ENCODE measurements at places on chromosomes 11 and 22.
A peak's percentile ranks its signal among the peaks of the same experiment; 100 is the strongest.

DNA sequence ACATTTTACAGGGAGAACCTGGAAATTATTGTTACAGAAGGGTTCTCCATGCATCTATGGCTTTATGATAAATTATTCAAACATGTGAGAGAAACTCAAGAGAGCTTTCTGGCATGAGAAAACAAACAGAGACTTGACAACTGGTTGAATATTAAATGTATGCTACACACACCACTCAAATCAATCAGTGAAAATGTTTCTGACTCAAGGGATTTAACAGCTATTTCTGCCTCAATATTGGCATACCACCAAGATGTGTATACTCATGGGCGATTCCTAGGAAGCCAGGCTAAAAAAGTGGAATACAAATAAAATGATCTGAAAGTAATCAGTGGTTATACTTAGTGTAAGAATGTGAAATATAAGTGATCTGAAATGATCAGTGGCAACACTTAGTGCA, 15.8 kb upstream of the OR51T1 start:
- DNase-seq: no peak

DNA sequence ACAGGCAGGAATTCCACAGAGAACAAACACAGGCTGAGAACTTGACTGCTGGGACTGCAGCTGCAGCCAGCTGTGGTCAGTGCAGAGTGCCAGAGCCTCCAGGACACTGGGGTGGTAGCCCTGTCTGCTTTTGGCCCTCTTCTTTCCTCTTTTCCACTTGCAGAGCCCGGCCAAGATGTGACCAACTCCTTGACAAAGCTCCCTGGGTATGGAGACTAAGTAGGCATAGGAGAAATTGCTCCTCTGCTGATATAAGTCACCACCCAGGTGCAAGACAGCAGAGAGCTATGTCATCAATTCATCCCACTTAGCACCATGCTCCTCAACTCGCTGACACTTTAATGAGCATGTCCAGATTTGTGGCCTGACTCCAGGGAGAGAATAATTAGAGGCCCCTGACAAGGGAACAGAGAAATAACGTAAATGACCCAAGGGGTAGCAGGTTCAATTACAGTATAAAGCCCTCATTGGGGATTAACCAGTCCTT, 369.4 kb upstream of the B3GAT1 start:
- DNase-seq: no peak

- no peak for DNase-seq
Measured at GRCh38 chr11:68141246-68142027, 20.2 kb upstream of the CHKA start.

GRCh38 chr11:46450846-46451477, 59.4 kb upstream of the CHRM4 start:
- no peak for DNase-seq

DNA sequence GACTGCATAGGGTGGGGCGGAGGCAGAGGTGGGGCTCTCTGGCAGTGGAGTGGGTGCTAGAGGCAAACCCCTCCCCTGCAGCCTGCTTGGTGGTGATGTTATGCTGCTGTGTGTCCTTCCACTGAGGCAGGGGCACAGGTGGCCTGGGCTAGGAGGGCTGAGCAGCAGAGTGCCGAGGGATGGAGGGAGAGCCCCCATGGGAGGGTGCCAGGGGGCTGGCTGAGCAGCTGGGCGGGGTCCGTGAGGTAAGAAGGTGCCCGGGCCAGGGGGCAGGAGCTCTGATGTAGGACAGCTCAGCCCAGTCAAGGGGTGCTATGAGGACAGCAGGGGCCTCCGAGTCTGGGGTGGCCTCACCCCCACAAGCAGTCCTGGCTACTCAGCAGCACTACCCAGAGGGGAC, 4.2 kb downstream of the CLDN5 start:
- DNase-seq: no peak

DNA sequence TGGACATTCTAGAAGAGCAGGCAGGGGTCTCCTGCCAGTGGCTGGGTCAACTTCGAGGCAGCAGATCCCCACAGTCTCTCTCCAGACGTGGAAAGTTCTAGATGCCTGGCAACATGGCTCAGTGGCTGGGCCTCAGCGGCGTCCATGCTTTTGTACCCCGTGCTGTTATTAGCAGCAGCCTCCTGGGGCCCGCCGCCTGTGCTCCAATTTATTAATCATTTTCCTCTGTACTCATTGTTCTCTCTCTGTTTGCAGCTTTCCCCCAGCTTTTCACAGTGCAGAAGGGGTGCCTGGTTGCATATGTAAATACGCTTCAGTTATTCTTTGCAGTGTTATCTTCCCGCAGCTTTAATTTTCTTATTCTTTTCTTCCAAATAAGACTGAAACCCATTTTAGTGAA, 515.1 kb downstream of the TBC1D22A start:
- no peak for DNase-seq

GRCh38 chr11:128569291-128569690, 18.1 kb downstream of the ETS1 start:
- no peak for DNase-seq

DNA sequence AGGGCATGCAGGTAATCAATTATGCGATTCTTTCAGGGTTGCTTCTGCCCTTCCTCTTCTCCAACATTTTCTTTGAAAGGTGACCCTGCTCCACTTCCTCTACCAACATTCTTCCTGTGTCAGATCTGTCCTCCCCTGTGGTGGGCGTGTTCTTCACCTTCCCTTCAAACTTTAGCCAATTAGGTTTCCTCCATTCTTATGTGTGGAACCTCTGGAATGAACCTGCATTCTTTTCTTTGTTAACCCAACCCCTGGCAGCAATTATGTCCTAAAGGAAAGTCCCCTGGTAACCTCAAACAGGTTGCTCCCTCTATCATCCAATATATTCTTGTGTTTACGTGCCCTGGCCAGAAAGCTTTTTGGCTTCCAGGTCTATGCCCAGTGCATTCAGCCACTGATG, 22.4 kb downstream of the KIRREL3 start:
- no peak for DNase-seq

GRCh38 chr11:2313051-2313951, 11.5 kb downstream of the TSPAN32 start:
- no peak for DNase-seq

DNA sequence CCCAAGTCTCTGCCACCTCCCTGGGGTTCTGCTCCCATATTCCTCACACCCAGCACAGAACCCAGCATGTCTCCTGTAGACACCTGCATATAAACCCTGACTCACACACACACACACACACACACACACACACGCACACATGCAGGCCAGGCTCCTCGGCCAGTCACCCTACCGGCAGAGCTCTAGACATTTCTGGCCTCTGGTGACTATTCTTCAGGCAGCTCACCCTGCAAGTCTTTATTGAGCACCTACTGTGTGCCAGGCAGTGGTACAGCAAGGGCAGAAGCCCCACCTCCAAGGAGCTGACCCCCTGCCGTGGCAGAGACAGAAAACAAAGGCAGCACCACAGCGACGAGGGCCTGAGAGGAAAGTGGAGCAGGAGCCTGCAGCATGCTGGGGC, 50.3 kb downstream of the CDKN1C start:
- DNase-seq: no peak

DNA sequence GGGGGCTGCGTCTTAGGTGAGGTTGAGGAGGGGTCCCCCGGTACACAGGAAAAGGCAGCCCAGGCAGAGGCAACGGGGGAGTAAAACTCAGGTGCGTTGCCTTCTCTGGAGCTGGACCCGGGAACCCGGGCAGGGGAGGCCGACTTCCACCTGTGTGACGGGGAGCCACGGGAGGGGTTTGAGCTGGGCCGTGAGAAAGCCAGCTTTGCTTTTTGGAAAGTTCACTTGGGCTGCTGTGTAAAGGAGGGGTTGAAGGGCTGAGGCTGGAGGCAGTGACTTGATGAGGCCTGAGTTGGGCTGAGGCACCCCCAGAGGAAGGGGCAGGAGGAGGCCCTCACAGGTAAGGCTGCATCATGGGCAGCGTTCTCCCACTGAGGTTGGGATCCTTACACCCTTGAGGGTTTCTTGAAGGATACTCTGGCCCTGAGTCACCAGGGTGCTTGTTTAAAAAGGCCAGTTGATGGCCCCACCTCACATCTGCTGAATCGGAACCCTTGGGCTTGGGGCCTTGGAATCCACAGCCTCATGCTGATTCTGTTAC, 47.2 kb downstream of the CHRDL2 start:
- DNase-seq: no peak

GRCh38 chr11:79794057-79794456, 353.2 kb upstream of the TENM4 start:
- DNase-seq: no peak

- no peak for DNase-seq
Measured at GRCh38 chr11:116400081-116400480, 372.7 kb downstream of the BUD13 start.

- DNase-seq: no peak
Measured at GRCh38 chr22:36311386-36312085, 58.6 kb downstream of the APOL1 start.

DNA sequence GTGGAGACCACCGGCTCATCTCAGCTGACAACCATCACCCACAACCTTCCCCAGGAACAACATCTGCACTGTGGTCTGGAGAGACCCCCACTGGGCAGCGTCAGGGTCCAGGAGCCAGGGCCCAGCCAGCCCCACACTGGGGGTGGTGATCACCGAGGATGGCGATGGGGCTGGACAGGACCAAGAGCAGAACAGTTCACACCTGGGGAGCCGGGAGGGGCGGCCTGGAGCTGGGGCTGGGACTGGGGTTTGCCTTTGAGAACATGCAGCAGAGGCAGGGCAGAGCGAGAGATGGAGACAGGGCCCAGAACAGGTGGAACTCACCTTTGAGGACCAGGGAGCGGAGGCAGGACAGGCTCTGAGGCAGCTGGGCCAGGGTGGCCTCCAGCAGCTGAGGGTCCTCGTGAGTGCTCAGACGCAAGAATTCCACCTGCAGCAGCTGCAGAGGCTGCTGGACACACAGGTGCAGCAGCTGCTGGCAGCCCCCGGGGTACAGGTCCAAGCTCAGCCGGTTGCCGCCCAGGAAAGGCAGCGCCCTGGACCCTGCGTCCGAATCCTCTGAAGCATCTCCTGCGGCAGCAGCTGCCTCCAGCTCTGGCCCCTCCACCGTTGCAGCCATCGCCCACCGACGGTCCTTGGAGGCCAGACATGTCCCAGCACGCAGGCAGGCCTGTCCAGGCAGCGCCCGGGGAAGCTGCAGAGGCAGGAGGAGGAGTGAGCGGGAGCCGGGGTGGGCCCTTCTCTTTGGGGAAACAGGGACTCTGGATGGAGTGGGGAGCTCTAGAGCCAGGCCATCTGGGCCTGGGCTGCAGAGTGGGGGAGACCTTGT, 1.0 kb downstream of the PIDD1 start:
- no peak for DNase-seq

- DNase-seq: peak; percentile 75
Measured at GRCh38 chr22:22201185-22201929, 43.2 kb upstream of the VPREB1 start.

DNA sequence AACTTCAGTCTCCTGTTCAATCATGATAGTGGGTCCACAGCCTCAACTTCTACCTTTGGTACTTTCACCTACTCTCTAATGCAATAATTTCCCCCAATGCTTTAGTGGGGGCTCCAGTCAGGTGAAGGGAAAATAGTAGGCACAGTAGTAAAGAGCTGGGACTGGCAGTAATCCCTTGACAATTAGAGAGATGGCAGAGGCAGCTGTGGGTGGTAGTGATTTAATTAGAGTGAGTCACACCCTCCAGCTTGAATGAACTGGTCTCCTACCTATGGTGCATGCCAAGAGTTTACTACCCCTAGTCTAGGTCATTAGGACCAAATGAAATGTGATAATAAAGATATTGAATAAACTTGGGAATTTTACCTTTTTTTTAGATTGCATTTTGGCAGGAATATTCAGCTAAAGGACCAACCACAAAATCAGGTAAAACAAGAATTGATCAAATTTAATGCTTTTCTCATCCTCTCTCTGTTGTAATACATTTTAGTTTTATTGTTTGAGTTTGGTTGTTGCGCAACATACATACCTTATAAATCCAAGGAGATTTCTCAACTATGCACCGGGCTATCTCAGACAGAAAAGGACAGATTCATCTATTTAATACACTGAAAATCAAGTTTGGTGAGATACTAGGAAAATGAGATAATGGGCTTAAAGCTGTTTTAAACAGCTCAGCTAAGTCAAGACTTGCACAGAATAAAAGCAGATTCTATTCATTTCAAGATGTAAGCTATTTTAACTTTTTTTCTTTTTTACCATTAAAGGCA, 9.0 kb downstream of the PRRG4 start:
- no peak for DNase-seq

DNA sequence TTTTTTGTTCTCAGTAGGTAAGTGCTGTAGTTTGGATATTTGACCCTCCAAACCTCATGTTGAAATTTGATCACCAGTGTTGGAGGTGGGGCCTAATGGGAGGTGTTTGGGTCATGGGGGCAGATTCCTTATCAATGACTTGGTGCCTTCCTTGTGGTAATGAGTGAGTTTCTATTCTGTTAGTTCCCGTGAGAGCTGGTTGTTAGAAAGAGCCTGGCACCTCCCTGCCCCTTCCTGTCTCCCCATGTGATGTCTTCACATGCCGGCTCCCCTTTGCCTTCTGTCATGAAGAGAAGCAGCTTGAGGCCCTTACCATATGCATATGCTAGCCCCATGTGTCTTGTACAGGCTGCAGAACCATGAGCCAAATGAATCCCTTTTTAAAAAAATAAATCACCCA, 138.3 kb downstream of the TMEM135 start:
- DNase-seq: no peak

DNA sequence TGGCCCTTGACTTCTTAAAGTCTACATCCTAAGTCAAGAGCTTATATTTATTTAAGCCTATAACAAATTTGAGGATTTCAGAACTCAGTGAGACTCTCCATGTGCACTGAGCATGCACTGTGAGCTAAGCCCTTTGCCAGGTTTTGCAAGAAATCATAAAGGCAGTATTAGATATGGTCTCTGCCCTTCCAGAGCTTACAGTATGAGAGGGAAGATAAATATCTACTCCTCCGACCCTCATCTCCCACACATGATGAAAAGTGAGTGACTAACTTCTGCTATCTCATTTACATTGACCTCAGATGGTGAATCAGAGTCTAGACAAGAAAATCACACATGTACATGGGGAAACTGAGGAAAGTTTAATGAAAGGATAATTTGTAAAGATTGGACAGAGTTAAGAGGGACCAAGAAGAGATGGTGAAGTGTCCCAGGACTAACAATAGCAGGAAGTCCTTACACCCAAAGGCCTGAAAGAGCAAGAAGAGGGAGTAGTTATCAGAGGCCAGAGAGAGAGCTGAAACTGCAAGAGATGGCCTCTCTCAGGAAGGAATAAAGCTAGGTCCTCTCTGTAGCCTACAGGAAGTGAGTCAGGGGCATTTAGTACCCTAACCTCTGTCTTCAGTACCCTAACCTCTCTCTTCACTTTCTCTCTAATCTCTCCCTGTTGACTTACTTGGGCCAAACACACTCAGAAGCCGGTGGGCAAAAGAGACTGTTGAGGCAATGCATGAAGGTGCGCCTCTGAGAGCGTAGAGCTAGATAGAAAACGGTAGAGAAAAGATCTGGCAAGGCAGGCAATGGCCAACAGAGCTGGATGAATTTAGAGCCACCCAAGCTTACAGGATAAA, 23.0 kb upstream of the BLID start:
- DNase-seq: no peak

- DNase-seq: no peak
Measured at GRCh38 chr22:28935140-28935539, 51.8 kb downstream of the ZNRF3 start.

GRCh38 chr11:21119411-21119810, 450.0 kb downstream of the NELL1 start:
- no peak for DNase-seq
